ENCODE measurements at places on chromosomes 7 and 10.

DNA sequence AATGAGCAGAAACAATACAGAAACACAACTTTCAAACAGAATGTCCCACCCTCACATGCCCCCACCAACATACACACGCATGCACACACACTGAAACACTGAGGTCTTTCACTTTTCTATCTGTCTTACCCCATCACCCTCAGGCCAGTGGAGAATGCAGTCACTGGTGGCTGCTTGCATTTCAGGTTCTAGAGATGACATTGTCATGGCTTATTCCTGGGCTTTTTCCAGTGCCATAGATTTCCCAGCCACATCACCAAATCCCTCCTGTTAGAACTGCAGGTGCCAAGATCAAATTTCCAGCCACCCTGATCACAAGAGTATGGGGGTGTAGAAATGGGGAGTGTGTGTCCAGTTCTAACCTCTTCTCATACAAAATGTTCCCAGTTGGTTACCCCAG is 68.4 kb downstream of the CACNA2D1 start:
- DNase-seq, result no peak

DNA sequence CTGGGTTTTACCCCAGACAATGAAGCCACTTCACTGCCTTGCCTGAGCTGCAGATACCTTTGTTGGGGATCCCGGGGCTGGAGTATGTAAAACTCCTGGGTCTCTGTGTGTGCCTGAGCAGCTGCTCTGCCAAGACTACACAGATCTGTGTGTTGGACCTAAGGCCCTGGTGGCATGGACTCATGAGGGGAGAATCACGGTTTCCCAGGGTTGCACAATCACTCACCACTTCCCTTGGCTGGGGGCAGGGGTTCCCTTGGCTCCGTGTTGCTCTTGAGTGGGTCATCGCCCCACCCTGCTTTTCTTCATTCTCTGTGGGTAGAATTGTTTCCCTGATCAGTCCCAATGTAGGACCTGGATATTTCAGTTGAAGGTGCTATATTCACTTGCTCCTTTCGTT is 13.9 kb upstream of the TBATA start:
- no peak for DNase-seq

GRCh38 chr7:80536426-80536825 is 24.6 kb upstream of the GNAT3 start:
- no peak for DNase-seq

- DNase-seq, result no peak
Observed at GRCh38 chr7:24718431-24718831, 38.8 kb downstream of the GSDME start.

DNA sequence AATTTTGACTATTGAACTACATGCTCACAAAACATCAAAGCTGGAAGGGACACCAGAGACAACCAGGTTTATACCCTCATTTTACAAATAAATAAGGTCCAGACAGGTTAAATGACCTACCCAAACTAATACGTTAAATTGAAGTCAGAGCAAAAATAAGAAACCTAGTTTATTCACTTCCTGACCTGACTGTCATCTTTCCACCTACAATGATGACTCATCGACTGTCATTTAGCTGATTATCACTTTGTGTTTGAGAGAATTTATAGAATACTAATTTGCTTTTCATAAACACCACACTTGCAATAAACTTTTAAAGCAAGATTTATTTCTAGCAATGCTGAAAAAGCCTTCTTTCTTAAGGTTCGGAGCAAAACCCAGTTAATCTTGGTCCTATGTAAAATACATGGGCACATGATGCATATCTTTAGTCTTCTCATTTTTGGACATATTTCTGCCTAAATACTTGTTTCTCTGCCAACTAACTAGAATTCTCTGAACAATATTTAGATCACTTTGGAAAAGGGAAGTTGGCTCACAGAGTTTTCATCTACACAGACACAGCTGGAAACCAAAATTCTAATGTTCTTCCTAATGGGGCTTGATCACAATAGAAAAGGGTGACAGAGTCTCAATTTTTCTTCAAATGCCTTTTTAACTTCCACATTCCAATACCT is 16.7 kb upstream of the LRRN3 start:
- DNase-seq, result no peak

DNA sequence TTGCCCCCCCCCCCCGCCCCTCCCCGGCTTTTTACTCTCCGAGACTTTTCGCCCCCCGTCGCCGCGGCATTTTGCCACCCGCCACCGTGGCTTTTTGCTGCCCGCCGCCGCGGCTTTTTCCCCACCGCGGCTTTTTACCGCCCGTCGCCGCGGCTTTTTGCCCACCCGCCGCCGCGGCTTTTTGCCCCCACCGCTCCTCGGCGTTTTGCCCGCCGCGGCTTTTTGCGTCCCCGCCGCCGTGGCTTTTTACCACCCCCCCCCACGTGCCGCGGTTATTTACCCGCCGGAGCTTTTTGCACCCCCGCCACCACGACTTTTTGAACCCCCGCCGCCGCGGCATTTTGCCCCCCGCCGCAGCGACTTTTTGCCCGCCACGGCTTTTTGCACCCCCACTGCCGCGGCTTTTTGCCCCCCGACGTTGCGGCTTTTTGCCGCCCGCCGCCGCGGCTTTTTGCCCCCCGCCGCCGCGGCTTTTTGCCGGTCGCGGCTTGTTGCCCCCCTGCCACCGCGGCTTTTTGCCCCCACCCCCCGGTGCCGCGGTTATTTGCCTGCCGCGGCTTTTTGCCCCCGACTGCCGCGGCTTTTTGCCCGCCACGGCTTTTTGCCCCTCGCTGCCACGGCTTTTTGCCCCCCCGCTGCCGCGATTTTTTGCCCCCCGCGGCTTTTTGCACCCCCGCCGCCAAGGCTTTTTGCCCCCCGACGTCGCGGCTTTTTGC is 461.1 kb downstream of the ZNF33B start:
- no peak for DNase-seq

DNA sequence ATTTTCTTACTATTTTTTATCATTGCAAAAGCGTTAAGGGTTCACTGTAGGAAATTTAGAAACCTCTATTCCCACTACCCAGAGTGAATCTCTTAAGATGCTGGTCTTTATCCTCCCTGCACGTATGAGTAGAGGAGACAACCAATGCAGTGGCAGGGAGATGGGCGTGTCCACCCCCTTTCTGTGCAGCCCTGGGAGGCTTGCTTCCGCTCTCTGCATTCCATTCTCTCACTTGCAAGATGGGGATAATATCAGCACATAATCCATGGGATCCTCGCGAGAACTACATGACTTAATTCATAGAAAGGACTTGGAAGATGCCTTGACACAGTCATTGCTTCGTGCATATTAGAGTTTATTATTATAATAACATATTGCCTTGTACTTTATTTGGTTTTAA is 196.2 kb downstream of the KLF6 start:
- no peak for DNase-seq

DNA sequence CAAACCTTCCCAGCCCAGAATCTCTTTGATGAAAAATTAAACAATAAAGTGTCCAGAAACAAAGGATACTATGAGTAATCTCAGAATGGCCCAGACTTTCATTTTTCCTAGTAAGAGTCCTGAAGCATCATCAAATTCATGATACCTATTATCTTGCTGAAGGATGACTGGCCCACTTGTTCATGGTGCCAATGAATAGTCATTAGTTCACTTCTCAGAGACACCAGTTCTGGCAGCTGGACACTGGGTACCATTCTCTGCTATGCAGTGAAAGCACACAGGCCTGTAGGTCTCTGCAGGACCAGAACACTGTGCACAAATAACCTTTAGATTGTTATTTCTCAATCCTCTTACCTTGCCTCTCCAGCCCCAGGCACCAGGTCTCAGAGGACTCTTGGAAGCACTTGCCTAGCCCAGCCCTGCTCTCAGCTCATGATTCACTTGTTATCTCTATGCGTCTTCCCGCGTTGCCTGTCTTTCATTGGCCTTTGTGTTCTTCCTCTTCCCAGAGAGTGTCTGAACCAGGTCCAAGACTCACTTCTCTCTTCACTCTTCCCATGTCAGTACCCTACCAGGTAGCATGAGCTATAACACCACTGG is 98.1 kb upstream of the AGBL3 start:
- no peak for DNase-seq

DNA sequence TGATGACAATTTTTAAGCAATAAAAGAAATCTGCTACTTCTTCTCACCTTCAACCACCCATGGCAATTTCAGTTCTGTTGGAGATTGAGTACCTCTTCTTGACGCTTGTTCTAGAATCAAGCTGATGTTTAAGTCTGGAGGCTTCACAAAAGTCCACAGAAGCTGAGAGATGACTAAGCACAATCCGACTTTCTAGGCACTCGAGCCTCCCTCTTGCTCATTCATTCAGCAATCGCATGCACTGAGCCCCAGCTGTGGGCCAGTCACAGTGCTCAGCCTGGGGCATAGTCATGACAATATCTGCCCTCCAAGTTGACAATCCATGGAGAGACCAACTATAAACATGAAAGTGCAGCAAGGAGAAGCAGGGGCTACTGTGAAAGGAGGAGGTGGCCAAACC is 103.2 kb downstream of the IPMK start:
- no peak for DNase-seq
